CD4-positive, alpha-beta memory T cell (primary cell): ENCODE measurements at places on chromosomes 3 and 15.

DNA sequence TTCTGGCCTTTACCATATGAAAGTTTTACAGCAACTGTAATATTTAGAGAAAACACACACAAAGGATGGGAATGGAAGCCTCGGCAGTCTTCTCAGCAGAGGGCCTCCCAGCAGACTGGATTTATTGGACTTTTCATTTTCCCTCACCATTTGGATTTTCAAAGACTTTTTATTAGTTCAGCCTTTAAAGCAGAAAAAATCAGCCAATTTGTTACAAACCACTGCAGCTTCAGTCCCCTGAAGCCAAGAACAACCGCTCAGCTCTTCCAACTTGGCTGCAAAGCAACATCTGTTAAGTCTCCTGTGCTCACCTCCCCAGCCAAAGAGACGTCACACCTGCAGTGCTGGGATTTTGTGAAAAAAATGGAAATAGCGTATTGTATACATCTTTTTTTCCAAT is 120.8 kb downstream of the GMPS start:
- DNase-seq = no peak

DNA sequence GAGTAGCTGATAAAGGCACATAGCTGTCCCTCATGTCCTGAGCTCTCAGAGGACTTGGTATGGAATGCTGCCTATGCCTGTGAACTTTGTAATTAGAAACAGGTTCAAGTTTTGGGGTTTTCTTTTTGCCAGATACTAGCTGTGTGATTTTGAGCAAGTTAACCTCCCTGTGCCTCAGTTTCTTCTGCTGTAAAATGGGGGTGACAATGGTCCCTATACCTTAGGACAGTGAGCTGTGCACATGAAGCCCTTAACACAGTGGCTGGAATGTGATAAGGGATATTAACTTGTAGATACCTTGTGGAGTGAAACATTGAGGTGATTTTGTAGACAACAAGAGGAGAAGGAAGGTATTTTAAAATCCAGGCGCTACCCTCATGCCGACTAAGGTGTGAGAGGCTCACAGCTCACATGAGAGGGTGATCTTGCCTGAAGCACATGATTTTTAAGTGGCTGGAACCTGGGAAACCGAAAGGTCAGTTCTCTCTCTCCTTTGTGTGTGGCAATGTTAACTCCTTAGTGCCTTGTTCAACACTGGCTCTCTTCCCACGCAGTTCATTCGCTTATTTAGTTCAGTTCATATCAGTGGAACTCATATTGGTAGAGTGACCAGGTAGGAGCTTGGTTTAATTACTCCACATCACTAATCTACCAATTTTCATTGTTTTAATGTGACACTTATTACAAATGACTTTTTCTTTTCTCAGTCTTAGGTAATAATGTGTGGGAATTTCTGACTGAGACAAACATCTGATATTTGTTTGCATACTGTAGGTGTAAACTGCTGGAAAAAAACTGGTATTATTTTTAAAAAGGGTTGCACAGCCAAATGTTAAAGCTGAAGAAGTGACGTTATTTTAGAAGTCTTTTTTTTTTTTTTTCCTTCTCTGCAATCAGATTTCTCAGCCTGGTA is 236.2 kb downstream of the ITPR1 start:
- no peak for DNase-seq

DNA sequence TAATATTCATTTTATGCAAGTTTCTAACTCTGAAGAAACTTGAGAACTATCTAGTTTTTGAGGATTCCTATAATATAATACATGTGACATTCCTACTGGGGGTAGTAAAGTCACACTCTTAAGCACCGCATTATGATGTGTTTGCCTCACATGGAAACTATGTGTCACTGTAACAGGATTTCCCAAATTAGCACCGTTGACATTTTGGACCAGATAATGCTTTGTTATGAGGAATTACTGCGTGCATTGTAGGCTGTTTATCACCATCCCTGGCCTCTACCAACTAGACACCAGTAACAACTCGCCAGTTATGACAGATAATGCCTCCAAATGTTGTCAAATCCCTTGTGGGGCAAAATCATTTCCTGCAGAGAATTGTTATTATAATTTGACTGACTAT is 267.8 kb downstream of the RAP2B start:
- no peak for DNase-seq

- DNase-seq = peak; percentile 50
Observed at GRCh38 chr3:106534206-106534605, 665.4 kb upstream of the CBLB start.

DNA sequence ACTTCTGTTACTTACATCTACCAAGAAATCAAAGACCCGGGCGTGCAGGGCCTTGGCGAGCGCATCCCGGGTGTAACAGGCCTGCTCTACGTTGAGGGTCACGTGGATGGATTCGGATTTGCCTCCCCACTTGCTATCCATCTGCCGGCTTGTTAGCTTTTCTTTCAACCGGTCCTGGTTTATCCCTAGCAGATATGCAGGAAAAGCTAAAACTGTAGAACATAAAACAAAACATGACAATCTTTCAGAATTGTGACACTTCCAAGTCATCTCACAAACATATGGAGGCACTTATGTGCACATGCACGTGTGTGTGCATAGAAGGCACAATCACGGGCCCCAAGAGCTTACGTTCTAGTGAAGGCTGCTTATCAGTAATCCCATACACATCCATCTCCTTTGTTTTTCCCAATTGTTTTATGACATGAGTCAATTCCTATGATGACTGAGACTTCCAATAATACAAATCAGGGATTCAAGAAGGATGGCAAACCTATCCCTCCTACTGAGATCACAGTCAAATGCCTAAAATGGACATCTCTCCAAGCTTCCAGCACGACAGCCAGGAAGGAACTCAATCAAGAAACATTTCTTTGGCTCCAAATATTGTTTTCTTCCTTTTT is 11.3 kb downstream of the LDHAL6B start:
- DNase-seq = no peak

DNA sequence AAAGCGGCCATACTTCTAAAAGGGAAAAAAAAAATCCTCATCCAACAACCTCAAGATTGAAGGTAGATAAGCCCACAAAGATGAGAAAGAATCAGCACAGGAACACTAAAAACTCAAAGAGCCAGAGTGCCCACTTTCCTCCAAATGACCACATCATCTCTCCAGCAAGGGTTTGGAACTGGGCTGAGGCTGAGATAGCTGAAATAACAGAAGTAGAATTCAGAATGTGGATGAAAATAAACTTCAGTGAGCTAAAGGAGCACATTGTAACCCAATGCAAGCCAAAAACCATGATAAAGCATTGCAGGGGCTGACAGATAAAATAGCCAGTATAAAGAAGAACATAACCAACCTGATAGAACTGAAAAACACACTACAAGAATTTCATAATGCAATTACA is 158.7 kb upstream of the UBE2E2 start:
- DNase-seq = no peak

DNA sequence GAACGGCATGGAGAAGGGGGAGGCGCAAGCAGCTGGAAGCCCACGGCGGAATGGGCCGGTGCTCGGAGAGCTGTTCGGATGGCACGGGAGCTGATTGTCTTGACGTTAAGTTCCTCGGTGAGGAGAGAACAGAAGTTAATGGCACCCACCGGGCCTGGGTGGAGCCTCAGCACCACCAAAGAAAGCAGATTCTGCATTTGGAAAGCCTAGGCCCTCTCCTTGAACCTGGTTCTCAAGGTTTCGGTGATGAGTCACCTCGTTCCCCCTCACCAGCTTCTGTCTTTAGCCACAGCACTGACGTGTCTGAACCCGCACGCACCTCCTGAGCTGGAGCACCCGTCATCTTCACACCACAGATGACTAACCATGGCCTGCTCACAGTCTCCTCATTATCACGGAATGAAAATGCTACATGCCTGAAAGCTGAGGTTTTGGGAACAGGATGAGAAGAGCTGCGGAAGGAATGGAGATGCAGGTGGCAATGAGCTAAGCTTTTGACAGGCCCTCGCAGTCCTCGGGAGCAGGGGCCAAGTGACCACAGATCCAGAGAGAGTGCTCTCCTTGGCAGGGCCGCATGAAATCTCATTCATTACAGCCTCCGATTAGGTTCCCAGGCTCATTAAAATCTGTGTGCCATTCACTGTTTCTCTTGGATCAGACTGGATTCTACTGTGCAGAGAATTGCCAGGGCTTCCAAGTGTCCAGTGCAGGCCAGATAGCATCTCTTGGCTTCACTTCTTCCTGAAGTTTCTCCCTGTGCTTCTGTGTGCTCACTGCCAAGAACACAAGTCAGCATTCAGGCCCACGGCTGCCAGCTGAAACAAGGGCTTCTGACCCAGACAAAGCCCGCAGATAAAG is 96.3 kb upstream of the DLG1 start:
- no peak for DNase-seq

DNA sequence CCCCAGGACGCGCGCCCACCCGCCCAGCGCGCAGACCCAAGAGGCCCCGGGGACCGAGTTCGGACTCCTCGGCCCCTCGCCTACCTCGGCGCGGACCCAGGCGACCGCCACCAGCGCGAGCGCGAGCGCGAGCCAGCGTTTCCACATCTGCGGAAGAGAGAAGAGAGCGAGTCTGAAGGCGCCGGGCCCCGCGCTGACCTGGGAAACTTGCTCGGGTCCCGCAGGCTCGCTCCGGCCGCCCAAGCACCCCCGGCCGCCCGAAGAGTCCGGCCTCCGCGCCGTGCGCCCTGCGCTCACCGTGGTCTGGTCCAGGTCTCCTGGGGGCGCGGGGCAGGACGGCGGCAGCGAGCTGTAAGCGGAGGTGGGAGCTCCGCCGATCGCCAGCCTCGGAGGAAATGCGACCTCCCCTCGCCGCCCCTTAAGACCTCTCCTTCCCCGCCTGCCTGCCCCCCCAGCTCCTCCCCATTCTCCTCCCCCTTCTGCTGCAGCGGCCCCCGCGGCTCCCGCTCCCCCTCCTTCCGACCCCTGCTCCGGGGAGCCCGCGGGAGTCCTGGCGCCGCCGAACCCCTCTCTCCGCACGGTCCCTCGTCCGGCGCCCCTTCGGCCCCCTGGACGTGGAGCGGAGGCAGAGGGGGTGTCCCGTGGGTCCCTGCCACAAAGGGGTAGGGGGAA is at the start of gene FSTL1:
TSS of gene FSTL1 (minus strand) at position 393 of the 672 bp plus-strand sequence. CDS start at position 147, 246 bp downstream.
- no peak for DNase-seq

- no peak for DNase-seq
Observed at GRCh38 chr15:78550194-78550593, 9.9 kb downstream of the PSMA4 start.

DNA sequence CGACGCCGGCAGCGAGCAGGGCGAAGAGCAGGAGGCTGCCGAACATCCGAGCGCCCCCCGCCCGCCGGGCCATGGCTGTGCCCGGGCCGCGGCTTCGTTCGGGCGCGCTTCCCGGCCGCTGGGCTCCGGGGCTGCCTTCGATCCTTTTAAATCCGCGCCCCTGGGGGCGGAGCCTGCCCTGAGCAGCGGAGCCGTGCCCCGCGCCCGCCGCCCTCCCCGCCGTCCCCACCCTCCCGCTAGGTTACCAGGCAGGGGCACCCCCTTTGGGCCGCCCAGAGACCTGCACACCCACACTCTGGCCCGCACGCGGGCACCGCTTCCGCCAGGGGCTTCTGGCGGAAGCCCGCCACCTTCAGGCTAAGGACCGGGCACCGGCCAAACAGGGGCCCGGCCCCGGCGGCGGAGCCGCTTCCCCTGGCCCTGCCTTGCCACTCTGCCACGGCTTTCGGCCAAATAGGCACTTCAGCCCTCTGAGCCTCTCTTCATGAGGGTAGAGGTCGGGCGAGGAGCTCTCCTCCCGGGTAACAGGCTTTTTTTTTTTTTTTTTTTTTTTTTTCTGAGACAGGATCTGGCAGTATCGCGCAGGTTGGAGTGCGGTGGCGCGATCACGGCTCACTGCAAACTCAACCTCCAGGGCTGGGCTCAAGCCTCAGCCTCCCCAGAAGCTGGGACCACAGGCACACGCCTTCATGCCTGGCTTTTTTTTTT is at the start of gene NMB:
TSS of gene NMB (minus strand) at position 120 of the 708 bp plus-strand sequence. CDS start at position 73, 47 bp downstream.
- peak; percentile 90 for DNase-seq

GRCh38 chr3:25456723-25457670 is 28.9 kb downstream of the RARB start:
- DNase-seq = no peak

- no peak for DNase-seq
Observed at GRCh38 chr15:57297163-57297593, 79.1 kb upstream of the CGNL1 start.

DNA sequence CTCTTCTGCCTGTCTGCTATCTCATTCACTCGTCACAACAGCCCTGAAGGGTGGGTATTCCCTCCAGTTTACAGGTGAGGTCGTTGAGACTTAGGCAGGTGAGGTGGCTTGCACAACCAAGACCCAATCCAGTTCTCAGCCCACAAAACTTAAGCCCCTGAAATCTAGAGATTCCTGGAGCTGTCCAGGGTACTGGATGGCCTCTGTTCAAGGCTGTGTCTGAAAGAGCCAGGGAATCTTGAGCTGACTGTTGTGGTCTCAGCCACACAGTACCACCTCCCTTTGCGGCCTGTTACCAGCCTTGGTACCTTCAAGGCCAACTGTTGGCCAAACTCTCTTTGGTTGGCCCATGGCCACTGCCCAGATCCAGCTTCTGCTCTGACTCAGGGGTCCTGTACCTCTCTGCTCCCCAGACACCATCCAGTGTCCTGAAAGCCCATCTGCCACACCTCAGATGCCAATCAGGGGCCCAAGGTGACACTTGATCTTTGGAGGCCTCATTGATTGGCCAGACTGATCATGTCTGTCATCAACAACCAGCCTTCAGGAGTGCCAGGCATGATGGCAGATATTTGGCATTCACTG is 10.9 kb upstream of the FAM107A start:
- DNase-seq = no peak

- no peak for DNase-seq
Observed at GRCh38 chr3:88267-88666, 108.3 kb upstream of the CHL1 start.

DNA sequence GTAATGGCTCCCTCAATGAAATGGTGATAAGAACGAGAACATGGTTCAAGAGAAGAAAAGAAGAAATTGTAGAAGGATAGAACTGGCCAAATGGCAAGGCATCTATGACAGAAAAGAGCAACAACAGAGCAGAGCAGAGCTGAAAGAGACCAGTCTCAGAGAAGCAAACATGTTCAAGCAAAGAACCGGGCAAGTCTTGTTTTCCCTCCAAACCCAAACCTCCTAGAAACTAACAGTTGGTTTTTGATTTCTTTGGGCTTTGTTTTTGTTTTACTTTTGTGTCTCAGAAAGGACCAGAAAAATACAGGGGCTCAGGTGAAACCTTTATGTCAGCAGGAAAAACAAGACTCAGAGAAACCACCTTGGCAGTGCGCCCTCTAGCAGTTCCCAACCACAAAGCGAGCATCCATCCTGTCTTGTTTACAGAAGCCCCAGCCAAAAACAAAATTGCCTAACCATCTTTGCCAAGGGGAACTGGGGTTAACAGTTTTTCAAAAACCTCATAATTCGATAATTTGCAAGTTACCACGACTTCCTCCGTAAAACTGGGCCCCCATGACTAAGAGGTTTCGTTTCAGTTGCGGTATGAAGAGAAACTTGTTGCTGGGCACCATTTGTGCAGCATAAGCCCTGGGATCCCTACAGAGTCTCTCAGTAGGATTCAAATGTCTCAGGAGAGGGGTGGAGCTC is 159.2 kb upstream of the SLC24A5 start:
- no peak for DNase-seq

GRCh38 chr15:48500595-48500994 is 144.9 kb downstream of the FBN1 start:
- no peak for DNase-seq

GRCh38 chr3:42660898-42661297 is 7.4 kb downstream of the ZBTB47 start:
- no peak for DNase-seq

GRCh38 chr3:45132568-45133211 is 13.5 kb downstream of the CDCP1 start:
- DNase-seq = no peak
